ENCODE measurements at places on chromosomes 1 and 21.

GRCh38 chr1:245903851-245904250 is 603.2 kb downstream of the SMYD3 start:
- peaks cover 20% of the 10 kb centered on the region for H3K36me3 ChIP-seq
- no peak for DNase-seq
- no peaks in the 10 kb centered on the region for H3K4me1 ChIP-seq
- no peak overlapping the region for H3K4me3 ChIP-seq
- no peak overlapping the region for H3K27ac ChIP-seq

- H3K27ac ChIP-seq: no peak overlapping the region
- no peak for DNase-seq
- no peaks in the 10 kb centered on the region for H3K27me3 ChIP-seq
- no peak overlapping the region for H3K4me3 ChIP-seq
Measured at GRCh38 chr1:65072845-65073244, 75.2 kb upstream of the AK4 start.

DNA sequence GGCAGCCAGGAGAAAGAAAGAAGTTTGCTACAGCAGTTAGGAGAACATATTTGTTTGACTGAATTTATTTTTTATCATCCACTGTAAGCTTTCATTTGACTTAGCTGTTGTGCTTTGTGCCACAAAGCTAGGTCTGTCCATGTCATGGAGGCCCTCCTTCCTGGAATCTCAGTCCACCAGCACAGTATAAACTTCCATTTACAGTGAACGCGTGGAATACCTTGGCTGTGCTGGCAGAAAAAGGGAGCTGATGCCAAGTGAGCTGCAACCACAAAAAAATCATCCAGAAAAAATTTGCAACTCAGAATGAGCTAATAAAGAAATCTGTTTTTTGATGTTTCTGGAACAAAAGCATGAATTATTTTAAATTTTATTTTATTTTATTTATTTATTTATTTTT is 72.6 kb downstream of the ATP6V1G3 start:
- H3K36me3 ChIP-seq: no peaks in the 10 kb centered on the region
- no peak for DNase-seq
- no peak overlapping the region for H3K27ac ChIP-seq
- H3K4me3 ChIP-seq: no peak overlapping the region
- H3K27me3 ChIP-seq: no peaks in the 10 kb centered on the region

DNA sequence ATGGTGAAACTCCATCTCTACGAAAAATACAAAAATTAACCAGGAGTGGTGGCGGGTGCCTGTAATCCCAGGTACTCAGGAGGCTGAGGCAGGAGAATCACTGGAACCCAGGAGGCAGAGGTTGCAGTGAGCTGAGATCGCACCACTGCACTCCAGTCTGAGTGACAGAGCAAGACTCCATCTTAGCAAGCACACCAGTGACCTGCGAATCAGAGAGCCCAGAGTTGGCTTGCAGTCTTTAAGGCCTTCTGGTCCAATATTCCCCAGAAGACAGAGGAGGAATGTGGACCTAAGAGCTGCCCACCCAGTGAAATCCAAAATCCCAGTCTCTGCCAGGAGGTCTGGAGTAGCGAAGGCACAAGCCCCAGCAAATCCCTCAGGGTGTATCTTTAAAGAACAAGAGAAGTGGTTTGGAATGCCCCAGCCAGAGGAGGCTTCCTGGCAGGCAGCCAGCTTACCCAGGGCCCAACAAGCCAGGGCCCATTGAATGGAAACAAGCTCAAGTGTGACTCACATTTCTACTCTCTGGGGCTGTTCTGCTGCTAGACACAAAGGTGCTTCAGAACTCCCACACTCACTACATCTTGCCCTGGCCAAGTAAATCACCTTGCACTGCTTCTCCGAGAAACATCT is 23.9 kb downstream of the GPR161 start:
- peak; percentile 86 for DNase-seq
- H3K4me1 ChIP-seq: peaks cover 10% of the 10 kb centered on the region
- no peaks in the 10 kb centered on the region for H3K27me3 ChIP-seq
- H3K36me3 ChIP-seq: no peaks in the 10 kb centered on the region
- H3K4me3 ChIP-seq: no peak overlapping the region
- no peak overlapping the region for H3K27ac ChIP-seq

DNA sequence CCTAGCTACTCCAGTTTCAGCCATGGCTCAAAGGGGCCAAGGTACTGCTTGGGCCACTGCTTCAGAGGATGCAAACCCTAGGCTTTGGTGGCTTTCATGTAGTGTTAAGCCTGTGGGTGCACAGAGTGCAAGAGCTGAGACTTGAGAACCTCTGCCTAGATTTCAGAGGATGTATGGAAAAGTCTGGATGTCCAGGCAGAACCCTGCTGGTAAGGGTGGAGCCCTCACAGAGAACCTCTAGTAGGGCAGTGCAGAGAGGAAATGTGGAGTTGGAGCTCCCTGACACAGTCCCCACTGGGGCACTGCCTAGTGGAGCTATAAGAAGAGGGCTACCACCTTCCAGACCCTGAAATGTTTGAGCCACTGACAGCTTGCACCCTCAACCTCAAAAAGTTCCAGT is 16.2 kb downstream of the RIIAD1 start:
- H3K36me3 ChIP-seq: no peaks in the 10 kb centered on the region
- H3K4me1 ChIP-seq: no peaks in the 10 kb centered on the region
- peaks cover 1% of the 10 kb centered on the region for H3K27me3 ChIP-seq
- H3K4me3 ChIP-seq: no peak overlapping the region
- DNase-seq: no peak

- H3K27me3 ChIP-seq: no peaks in the 10 kb centered on the region
- H3K36me3 ChIP-seq: peaks cover 6% of the 10 kb centered on the region
- peak overlapping the region; percentile 66 for H3K4me3 ChIP-seq
- peak; percentile 91 for DNase-seq
- peaks cover 72% of the 10 kb centered on the region for H3K4me1 ChIP-seq
Measured at GRCh38 chr1:41898191-41898713, 20.5 kb downstream of the HIVEP3 start.

GRCh38 chr1:10909697-10910680 is 102.5 kb upstream of the TARDBP start:
- H3K4me3 ChIP-seq: no peak overlapping the region
- peaks cover 4% of the 10 kb centered on the region for H3K4me1 ChIP-seq
- peak; percentile 86 for DNase-seq
- no peaks in the 10 kb centered on the region for H3K36me3 ChIP-seq

DNA sequence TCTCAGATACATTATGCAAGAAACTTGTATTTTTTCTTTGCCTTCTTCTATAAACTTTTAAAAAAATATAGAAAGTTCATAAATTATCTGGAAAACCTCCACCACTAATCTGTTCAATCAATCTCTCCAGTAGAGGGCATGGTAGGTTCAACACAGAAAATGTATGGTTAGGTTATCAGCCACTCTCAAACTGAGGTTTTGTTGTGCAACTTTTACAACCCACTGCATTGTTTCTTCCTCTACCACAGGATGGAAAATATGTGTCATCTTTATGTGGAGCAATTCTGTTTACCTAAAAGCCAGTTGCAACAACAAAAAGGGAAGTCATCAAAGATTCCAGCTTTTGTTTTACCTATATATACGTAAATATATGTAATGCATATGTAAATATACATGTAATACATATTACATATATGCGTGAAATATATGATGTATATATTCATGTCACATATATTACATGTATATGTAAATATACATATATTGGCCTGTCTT is 3.0 kb upstream of the RGS2 start:
- no peaks in the 10 kb centered on the region for H3K27me3 ChIP-seq
- no peak for DNase-seq
- H3K4me1 ChIP-seq: peaks cover 31% of the 10 kb centered on the region
- no peak overlapping the region for H3K4me3 ChIP-seq
- no peak overlapping the region for H3K27ac ChIP-seq

- H3K4me1 ChIP-seq: peaks cover 12% of the 10 kb centered on the region
- no peaks in the 10 kb centered on the region for H3K36me3 ChIP-seq
- no peaks in the 10 kb centered on the region for H3K27me3 ChIP-seq
- no peak for DNase-seq
- no peak overlapping the region for H3K4me3 ChIP-seq
Measured at GRCh38 chr1:194045416-194045815, 859.0 kb upstream of the B3GALT2 start.

- H3K27me3 ChIP-seq: peaks cover 10% of the 10 kb centered on the region
- DNase-seq: no peak
- no peaks in the 10 kb centered on the region for H3K36me3 ChIP-seq
- H3K4me1 ChIP-seq: peaks cover 4% of the 10 kb centered on the region
- no peak overlapping the region for H3K27ac ChIP-seq
- H3K4me3 ChIP-seq: no peak overlapping the region
Measured at GRCh38 chr1:85090225-85090624, 41.9 kb upstream of the MCOLN3 start.
